Activated B cell treated with CpG ODN at 0.5 μM for 24 hours (primary cell): ENCODE measurements at places on chromosomes 4 and X.

GRCh38 chr4:98905839-98906238 lies 23.1 kb downstream of the EIF4E start:
- no peak for DNase-seq

DNA sequence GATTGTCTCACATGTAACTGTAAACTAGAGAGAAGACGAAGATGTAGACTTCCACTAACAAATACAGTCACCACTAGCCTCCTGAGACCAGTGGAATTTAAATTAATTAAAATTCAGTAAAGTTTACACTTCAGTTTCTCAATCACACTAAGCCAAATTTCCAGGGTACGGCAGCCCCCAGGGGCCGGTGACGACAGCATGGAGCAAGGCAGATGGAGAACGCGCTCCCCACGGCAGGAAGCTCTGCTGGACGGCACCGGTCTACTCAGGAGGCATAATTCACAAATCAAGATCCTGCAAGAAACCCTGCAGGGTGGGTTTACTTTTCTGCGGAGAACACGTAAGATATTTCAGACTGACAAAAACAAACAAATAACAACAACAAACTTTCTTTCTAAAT lies 80.7 kb downstream of the FAT1 start:
- no peak for DNase-seq

- DNase-seq = no peak
These were observed 102.0 kb upstream of the SH3RF1 start for GRCh38 chr4:169372791-169373190.

DNA sequence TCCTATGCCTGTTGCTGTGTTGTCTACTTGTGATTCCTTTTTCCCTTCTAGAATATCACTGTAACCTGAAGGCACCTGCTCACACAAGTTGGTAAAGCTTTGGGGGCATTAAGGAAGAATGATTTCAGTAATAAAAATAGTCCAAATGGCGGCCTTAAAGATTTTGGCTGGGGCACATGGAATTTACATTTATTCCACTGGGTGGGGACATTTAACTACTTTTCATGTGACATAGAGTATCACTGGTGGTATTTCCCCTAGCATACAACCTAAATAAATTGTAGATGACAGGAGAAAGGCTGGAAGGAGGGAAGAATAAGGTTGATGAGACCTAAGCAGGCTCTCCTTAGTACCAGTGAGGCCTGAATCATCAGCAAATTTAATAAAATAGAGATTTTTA lies 121.8 kb upstream of the EDA2R start:
- DNase-seq = no peak

DNA sequence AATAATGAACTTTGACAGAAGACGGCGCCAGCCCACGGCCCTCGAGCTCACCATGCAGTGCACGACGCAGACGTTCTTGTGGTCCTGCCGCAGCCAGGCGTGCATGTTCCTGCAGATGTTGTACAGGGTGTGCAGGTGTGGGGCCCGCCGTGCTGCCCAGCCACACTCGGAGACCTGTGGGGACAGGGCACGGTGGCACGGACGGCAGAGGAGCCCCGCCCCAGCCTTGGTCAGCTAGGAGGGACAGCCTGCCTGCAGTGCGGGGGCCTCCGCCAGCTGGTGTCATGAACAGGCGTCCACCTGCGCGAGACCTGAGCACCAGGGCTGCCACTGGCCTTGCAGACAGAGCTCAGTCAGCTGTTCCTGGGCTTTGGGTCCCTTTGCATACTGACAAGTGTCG lies 49.5 kb downstream of the GAK start:
- no peak for DNase-seq

GRCh38 chr4:9808077-9808476 lies 26.6 kb downstream of the DRD5 start:
- DNase-seq = no peak

GRCh38 chrX:115311601-115312001 lies 22.1 kb downstream of the LUZP4 start:
- no peak for DNase-seq

- DNase-seq = no peak
These were observed 53.6 kb upstream of the SETD7 start for GRCh38 chr4:139609647-139610046.

DNA sequence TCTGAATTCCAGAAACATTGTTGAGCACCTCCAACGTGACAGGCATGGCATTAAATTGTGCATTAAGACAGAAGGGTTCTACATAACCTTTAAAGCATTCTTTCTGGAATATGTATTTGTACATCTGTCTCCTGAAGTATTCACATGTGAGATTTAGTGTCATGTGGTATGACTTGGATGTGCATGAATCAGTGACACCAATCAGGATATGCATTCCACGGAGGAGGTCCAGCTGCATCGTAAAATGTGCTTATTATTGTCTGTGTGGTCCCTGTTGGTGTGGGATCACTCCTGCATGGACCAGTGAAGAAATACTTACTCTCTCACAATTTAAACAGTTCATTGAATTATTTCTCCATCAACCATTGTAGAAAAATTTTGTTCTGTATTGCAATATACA lies 149.0 kb downstream of the MID1 start:
- no peak for DNase-seq

- no peak for DNase-seq
These were observed 138.4 kb upstream of the ARX start for GRCh38 chrX:25154168-25154567.

DNA sequence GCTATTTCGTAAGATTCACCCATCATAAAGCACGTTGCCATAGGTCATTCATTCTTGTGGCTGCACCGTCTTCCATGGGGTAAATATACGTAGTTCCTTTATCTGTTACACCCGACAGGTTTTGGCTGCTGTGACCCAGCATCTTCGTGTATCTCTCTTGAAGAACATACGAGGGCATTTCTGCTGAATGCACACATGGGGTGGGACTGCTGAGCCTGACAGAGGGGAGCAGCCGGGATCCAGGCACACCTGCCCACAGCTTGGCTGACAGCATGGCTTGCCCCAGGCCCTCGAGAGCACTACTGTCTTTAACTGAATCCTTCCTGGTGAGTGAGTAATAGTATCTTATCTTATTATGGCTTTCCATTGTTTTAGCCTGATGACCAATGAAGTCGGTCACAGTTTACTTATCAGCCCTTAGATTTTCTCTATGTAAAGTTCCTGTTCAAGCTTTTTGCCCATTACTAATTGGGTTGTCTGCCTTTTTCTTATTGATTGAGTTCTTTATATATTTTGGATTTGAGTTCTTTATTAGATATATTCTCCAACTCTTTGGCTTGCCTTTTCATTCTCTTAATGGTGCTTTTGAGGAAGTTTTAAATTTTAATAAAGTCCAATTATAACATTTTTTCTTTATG lies 45.0 kb upstream of the MXD4 start:
- DNase-seq = no peak

DNA sequence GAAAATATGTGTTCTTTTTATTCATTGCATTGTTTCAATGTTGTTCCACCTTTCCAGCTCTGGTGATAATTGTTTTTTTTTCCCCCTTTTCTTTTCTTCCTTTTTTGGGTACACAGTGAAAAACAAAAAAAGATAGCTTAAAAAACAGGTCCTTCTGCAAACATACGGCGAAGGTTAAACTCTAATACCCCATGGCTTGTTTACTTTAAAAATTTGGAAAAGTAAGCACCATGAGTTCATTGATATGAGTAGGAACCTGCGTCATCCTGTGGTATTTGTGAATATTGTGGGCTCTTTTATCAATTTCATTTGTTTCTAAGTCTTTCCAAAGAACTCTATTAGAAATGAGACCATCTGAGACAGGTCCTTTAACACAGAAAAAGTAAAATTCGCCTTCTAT lies 123.5 kb downstream of the CHRNA9 start:
- DNase-seq = no peak

DNA sequence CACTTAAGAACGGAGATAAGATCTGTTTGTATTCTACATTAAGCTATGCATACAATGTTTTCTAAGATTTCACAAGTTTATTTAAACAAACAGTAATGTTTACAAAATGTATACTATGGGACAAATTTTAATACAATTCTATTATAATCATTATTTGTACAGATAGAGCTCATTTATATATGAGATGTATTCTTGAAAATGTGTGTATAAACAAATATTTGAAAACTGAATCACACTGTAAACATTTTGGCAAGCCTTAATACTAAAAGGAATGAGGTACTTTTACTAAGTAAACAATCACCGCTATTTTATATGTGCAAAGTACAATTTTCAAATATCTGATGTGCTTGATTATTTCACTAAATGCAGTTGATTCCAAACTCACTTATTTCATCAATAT lies 119.2 kb upstream of the MAB21L2 start:
- no peak for DNase-seq

DNA sequence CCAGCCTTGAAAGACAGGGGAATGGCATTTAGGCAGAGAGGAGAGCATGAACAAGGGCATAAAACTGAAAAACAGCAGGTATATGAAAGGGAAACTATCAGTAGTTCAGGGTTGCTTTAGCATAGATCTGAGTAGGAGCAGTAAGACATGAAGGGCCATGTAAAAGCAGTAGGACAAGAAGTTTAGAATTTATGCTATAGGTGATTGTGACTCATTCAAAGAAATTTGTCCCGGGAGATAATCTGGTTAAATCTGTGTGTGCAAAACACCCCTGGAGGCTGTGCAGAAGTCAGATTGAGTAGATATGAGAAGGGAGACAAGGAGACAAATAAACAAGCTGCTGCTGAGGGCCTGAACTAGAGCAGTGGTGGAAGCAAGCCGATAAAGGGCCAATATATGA lies 109.1 kb upstream of the BMP3 start:
- DNase-seq = no peak

DNA sequence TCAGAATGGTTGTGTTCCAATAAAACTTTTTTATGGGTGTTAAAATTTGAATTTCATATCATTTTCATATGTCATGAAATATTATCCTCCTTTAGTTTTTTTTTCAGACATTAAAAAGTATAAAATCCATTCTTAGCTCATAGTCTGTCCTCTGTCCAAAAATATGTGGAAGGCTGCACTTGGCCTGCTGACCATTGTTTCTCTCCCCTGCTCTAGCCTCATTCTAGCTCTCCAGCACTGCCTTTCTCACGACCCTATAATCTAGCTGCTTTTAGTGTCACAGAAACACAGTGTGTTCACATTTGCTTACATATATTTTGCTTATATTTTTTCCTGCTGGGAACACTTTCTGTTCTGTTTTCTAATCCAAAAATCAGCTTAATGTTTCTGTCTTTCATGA lies 165.0 kb upstream of the ANK2 start:
- no peak for DNase-seq

GRCh38 chr4:155441475-155441874 lies 64.7 kb upstream of the MAP9 start:
- no peak for DNase-seq

- DNase-seq = no peak
These were observed 21.2 kb upstream of the TAB3 start for GRCh38 chrX:30910124-30910860.

DNA sequence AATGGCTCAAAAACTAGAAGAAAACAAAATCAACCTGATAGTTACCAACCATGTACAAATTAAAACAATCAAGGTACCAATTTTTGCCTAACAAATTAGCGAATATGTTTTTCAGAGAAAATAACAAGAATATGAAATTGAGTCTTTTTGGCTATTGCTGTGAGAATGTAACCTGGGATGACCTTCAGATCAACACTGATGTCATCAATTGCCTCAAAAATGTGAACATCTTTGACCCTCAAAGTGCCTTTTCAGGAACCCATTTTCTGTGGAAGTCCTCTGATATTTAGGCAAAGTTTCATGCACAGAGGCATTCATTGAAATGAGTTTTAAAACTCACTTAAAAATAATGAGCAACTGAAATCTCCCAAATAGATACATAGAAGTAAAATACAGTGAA lies 6.1 kb downstream of the RELL1 start:
- no peak for DNase-seq

- no peak for DNase-seq
These were observed 107.1 kb upstream of the INTU start for GRCh38 chr4:127525608-127526007.

- DNase-seq = no peak
These were observed 33.1 kb upstream of the USP51 start for GRCh38 chrX:55522596-55523276.

GRCh38 chr4:88697141-88697540 lies 488 bp downstream of the NAP1L5 start:
- no peak for DNase-seq

- DNase-seq = no peak
These were observed 63.0 kb upstream of the ZXDB start for GRCh38 chrX:57528670-57529255.

- no peak for DNase-seq
These were observed 383.8 kb downstream of the OPHN1 start for GRCh38 chrX:68049466-68049865.

- no peak for DNase-seq
These were observed 22.9 kb upstream of the CASK start for GRCh38 chrX:41946235-41946634.

GRCh38 chr4:997375-998071 lies 4.3 kb upstream of the SLC26A1 start:
- peak; percentile 21 for DNase-seq

DNA sequence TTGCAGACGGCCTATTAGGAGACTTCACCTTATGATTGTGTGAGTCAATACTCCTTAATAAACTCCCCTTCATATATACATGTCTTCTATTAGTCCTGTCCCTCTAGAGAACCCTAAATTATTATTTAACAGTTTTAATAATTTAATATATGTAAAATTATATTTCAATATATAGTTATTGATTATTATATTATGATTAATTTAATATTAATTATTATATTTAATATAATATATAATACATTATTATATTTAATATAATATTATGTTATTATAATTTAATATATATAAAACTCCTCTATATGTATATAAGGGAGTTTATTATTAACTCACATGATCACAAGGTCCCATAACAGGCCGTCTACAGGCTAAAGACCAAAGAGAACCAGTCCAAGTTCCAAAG lies 533.2 kb downstream of the ARAP2 start:
- no peak for DNase-seq

- no peak for DNase-seq
These were observed 601.3 kb downstream of the SPRY1 start for GRCh38 chr4:123997776-123998449.

DNA sequence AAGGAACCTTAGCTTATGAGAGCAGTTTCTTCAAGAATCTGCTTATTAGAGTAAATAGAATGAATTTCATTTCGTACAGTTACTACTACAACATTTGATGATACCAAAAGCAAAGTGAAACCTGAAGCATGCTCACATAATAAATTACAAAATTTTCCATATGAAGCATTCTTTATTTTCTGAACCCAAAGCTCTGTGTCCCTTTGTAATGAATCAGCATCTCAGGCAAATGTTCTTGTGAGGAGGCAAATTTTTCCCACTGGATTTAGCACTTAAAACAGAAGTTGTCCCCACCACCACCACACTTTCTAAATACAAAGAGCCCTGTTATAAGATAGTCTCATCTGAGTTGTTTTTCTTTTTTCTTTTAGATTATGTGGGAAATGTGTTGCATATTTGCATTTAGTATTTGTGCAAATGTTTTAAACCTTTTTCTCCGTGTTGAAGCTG lies 70.7 kb upstream of the NFKB1 start:
- DNase-seq = no peak

- no peak for DNase-seq
These were observed 384.5 kb downstream of the NAF1 start for GRCh38 chr4:162782096-162782777.

DNA sequence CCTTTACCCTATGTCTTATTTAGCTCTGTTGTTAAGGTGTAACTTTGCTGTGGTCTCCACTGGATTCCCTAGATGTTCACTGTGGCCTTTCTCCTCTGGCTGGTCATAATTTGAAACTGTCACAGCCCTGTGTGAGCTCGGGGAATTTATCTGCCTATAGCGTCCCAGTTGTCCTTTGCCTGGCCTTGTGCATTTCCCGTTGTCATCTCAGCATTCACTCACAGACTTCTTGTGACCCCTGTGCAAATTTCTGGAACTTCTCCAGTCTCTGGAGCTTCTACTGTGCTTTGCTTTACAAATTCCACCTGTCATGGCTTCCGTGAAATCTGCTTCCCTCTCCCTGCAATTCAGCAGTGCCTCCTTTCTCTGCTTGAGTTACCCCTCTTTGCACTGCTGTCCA lies 106.7 kb downstream of the WWC2 start:
- no peak for DNase-seq
